ENCODE measurements at places on chromosomes 2 and 18.

DNA sequence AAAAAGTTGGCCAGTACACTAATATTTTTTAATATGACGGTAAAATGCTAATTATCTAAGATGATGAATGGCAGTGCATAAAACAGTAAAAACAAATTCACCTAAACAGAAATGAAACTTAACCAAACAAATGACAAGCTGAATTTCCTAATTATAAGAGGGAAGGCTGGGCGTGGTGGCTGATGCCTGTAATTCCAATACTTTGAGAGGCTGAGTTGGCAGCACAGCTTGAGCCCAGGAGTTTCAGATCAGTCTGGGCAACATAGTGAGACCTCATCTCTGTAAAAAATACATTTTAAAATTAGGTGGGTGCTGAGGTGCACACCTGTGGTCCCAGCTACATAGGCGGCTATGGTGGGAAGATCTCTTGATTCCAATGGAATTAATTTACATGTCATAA lies 120.1 kb downstream of the USP34 start:
- DNase-seq, result no peak

DNA sequence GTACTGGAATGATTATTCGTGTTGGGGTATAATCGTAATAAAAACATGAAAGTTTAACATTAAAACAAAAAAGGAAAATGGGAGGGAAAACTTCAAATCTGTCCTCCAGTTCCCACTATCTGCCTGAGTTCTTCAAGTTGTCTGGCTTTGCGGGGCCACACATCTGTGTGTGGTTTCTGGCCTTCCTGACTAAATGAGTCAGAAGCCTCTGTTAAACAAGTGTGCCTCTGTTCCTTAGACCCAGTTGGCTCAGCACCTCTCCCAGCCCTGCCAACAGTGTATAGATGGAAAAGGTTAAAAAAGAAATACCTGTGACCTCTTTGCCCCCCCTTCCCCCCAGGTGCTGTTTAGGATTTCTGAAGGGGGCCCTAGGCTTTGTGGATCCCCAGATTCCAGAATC lies 30.2 kb downstream of the XDH start:
- DNase-seq, result peak; percentile 88

GRCh38 chr2:9535177-9535576 lies 20.5 kb downstream of the ADAM17 start:
- DNase-seq, result no peak

DNA sequence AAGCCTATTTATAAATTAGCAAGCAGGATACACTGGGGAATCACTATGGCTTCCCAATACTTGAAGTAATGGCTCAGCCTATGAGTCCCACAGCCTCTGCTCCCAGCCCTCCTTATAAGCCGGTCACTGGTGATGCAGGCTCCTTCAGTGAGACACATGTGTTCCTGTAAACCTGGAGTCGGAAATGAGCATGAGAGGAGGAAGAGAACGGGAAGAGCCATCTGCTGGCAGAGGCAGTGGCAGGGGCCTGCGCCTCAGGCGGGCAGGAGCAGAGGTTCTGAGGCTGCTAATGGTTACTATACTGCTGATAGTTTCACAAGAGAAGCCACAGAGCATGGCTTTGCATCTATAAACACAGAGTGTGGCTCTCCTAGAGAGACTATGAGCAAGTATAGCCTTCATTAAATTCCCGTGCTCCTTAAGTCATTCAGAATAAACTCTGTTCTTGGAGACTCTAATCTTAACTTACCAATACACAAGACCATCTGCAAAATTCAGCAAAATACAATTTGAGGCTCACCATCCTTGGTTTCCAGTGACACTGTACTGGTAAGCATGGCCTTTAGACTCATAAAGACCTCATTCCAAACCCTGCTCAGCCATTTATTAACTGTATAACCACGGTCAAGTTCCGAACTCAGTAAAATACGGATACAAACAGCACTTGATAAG lies 63.3 kb downstream of the FBXO15 start:
- DNase-seq, result no peak

DNA sequence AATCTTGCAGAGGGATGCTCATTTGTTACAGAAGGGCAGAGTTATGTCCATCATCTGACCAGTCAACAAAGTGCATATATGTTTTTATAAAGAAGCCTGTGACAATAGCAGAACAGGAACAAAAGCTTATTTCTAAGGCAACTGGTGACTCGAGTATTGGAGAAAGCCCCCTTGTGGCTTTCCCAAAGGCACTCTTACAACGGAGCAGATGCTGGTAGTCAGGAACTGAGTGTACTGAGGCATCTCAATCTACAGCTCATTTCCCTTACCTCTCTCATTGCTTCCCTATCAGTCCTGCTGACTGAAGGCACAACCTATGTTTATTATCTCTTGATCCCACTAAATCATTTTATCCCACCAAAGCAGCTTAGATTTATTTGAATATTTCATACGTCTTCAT lies 557.1 kb upstream of the CHAC2 start:
- peak; percentile 52 for DNase-seq

GRCh38 chr2:236964291-236964690 lies 121.4 kb upstream of the COPS8 start:
- no peak for DNase-seq

- DNase-seq, result no peak
These were observed 47.7 kb downstream of the INPP5D start for GRCh38 chr2:233107831-233108300.

GRCh38 chr2:70188460-70188859 lies 2.4 kb downstream of the C2orf42 start:
- DNase-seq, result no peak

GRCh38 chr18:53605198-53605597 lies 619.3 kb downstream of the MBD2 start:
- DNase-seq, result no peak

DNA sequence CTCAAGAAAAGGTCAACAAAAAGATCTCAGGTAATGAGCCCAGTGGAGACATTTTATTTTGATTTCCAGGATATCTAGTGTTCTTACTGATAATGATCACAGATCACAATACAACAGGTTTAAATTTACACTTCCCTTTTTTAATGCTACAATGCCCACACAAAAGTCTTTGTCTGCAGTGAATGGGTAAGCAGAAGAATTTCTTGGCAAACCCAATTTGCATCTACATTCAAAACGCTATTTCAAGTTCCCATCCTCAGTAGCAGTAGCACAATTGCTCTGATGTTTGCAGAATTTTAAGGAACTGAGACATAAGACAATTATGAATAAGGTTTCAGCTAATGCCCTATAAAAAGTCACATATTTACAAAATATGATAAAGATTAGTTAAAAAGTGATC lies 929.4 kb upstream of the PIK3C3 start:
- no peak for DNase-seq

- DNase-seq, result peak; percentile 85
These were observed 69.3 kb upstream of the MCFD2 start for GRCh38 chr2:46984642-46985476.

GRCh38 chr2:112164876-112165275 lies 26.7 kb downstream of the FBLN7 start:
- no peak for DNase-seq

GRCh38 chr2:158484892-158485556 lies 28.3 kb downstream of the PKP4 start:
- no peak for DNase-seq

- no peak for DNase-seq
These were observed 902.9 kb downstream of the TMEM182 start for GRCh38 chr2:103664690-103665089.

- DNase-seq, result no peak
These were observed 38.5 kb upstream of the ZNF396 start for GRCh38 chr18:35415511-35416073.

DNA sequence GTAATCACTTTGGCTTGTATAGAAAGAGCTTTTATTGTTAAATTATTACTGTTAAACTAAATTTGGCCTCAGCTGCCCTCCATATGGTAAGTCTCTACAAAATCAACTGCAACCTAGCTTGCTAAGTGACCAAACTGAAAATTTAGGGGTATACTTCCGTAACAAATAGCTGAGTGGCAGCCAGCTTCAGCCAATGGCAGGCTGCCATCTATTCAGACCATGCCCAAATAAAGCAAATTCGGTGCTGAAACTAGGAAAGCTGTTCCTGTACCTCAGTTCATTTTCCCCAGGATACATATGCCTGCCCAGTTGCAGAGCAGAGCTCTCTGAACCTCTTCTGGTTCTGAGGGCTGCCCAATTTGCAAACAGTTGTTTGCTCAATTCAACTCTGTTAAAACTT lies 94.8 kb downstream of the EML6 start:
- no peak for DNase-seq

DNA sequence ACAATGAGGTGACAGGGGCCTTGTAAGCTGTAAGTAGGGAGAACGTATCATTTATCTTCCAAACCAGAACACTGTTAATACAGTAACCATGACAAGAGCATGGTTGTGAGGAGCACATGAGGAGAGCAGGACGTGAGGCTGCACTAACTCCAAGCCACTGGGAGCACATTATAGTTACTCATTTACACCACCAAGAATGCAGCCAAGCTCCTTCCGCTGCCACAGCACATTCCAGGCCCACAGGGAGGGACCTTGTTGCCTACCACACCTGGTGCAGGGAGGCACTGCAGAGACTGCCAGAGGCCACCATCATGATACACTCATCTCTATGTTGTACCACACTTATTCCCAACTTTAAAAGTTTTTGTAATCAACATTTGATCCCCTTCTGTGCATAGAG lies 13.5 kb upstream of the SFXN5 start:
- DNase-seq, result no peak

DNA sequence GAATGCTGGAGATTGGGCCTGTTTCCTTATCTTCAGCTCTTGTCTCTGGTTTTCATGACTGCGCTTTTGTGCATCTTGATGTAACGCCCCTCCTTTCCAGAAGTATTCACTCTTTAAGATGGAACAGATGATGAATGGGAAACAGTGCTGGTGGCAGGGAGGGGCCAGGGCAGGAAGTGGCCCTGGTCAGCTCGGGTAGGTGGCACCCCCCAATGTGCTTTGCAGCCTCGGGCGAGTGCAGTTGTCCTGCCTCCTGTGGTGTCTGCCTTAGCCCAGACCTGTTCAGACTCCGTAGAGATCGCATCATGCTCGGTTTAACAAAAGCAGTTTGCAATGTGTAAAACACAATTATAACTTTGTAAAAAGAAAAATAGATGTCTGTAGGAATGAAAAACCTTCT lies 17.0 kb upstream of the MGAT4A start:
- DNase-seq, result no peak

GRCh38 chr2:231053846-231054245 lies 2.8 kb upstream of the PSMD1 start:
- no peak for DNase-seq

DNA sequence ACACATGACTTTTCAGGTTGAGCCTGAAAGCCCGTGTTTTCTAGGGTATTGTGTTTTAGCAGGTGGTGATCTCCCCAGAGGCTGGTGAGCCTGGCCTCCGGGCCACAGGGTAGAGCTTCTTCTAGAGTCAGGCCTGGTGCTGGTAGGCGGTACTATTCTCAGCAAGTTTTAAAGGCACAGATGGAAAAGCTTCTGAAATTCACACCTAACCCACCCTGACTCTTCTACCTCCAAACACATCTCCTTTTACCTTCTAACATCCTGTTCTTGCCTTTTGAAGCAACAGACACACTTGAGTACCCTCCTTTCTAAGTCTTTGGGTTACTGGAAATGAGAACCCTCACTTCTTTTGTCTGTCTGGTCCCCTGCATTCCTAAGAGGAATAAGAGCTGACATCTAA lies 191.1 kb downstream of the SETBP1 start:
- no peak for DNase-seq

Data from islet precursor cell (in vitro differentiated cells).